ENCODE measurements at places on chromosomes 5 and 9.

- peaks cover 48% of the 10 kb centered on the region for H3K4me1 ChIP-seq
- peak overlapping the region; percentile 42 for H3K27ac ChIP-seq
These were observed 3.4 kb upstream of the MYORG start for GRCh38 chr9:34380034-34380510.

DNA sequence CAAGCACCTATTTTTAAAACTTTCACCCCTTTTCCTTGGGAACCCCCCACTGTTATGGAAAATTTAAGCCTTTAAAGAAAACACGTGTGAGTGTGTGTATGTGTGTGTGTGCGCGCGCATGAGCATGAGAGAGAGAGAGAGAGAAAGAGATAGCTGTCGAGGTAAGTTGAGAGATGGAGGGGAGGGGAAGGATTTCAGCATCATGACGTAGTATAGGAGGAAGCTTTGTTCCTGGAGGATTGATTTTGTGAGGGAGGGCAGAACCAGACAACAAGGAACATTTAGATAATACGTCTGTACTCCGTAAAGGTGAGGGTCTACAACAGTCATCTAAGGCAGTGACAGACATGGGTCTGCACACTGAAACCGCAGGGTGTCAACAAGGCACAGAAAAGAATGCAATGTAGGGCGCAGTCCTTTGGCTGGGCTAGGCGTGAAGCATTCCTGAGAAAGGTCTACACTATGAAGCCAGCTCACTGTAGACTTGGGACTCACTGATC lies 227.7 kb downstream of the SMARCA2 start:
- DNase-seq: no peak
- H3K36me3 ChIP-seq: no peaks in the 10 kb centered on the region

DNA sequence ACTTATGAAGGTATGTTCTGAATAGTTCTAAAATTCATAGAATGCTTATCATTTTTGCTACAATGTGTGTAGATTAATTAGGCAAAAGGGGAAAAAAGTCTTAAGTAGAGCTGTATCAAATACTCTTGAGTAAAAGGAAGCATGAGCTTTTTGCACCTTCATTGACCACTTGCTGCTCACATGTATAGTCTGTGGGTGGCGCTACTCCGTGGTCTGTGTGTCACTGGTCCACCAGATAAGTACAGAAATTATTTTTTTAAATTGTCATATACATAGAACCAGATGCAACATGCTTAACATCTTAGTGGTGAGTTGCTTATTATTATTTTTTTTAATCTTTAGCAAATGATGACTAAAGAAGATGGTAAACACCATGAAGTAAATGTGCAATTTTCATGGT lies 130.2 kb downstream of the MAN2A1 start:
- no peak overlapping the region for H3K4me3 ChIP-seq
- no peak for DNase-seq
- H3K4me1 ChIP-seq: no peaks in the 10 kb centered on the region
- H3K27me3 ChIP-seq: no peaks in the 10 kb centered on the region
- H3K36me3 ChIP-seq: peaks cover 57% of the 10 kb centered on the region

DNA sequence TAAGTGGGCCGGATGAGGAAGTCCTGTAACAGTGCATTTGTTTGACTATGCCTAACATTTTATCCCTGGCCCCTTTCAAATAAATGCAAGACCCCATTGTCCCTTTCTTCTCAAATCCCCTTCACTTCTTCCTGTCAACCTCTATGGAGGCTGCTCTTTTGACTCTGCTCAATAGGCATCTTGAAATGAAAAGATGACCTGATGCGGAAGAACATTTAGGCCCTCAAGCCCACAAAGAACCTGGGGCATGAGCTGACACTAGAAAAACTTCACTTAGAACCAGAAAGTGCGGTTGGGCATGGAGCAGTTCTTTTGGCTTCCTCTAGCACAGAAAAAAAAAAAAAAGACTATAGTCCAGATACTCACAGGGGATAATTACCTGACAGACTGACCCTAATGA lies 1434.7 kb upstream of the WWC1 start:
- no peak overlapping the region for H3K4me3 ChIP-seq
- DNase-seq: no peak
- H3K27me3 ChIP-seq: no peaks in the 10 kb centered on the region
- H3K27ac ChIP-seq: no peak overlapping the region

GRCh38 chr9:85392260-85392659 lies 349.5 kb downstream of the AGTPBP1 start:
- H3K4me3 ChIP-seq: no peak overlapping the region
- H3K36me3 ChIP-seq: no peaks in the 10 kb centered on the region
- no peak for DNase-seq
- H3K4me1 ChIP-seq: no peaks in the 10 kb centered on the region
- peaks cover 5% of the 10 kb centered on the region for H3K27me3 ChIP-seq

GRCh38 chr5:61253547-61253946 lies 78.5 kb upstream of the ZSWIM6 start:
- H3K27me3 ChIP-seq: no peaks in the 10 kb centered on the region
- H3K36me3 ChIP-seq: no peaks in the 10 kb centered on the region
- no peak overlapping the region for H3K27ac ChIP-seq
- DNase-seq: no peak
- no peaks in the 10 kb centered on the region for H3K4me1 ChIP-seq
- H3K4me3 ChIP-seq: no peak overlapping the region

DNA sequence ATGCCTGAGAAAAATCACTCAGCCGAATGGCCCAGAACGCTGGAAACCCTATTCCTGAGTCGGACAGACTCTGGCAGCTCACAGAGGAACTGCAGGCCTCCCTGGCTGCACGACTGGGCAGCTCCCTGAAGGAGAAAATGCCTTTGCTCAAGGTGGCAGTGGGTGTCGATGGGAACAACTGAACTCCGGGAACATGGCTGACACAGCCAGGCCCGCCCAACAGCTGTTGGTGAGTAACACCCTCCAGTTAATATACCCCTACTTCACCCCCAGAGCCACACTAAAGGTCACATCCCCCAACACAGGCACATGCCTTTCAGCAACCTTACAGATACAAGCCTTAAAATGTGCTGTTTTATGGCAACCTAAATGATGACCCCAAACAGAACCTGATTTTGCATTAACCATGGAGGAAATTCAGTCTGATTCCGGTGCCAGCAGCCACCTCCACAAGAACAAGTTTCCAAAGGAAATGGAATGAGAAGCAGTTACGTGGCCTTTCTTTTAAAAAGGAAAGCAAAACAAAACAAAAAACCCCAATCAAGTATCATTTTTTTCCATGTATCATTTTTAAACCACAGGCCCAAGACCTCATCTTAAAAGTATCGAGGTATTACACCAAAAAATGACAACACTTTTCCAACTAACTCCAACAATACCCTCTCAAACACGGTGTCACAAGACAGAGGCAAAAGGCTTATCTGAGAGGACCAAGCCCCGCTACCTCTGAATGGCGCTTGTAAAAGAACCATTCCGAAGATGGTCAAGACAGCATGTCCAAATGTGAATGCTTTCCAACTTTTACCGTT lies 3.1 kb downstream of the KLF9 start:
- H3K27ac ChIP-seq: peak overlapping the region; percentile 82
- H3K36me3 ChIP-seq: no peaks in the 10 kb centered on the region

- H3K27me3 ChIP-seq: no peaks in the 10 kb centered on the region
- H3K27ac ChIP-seq: no peak overlapping the region
- no peak for DNase-seq
- H3K4me1 ChIP-seq: no peaks in the 10 kb centered on the region
- no peaks in the 10 kb centered on the region for H3K36me3 ChIP-seq
These were observed 145.1 kb upstream of the IRX2 start for GRCh38 chr5:2896371-2897275.

GRCh38 chr5:10601246-10602030 lies 37.6 kb downstream of the ANKRD33B start:
- DNase-seq: no peak
- H3K4me3 ChIP-seq: no peak overlapping the region
- no peaks in the 10 kb centered on the region for H3K36me3 ChIP-seq
- H3K4me1 ChIP-seq: peaks cover 10% of the 10 kb centered on the region

DNA sequence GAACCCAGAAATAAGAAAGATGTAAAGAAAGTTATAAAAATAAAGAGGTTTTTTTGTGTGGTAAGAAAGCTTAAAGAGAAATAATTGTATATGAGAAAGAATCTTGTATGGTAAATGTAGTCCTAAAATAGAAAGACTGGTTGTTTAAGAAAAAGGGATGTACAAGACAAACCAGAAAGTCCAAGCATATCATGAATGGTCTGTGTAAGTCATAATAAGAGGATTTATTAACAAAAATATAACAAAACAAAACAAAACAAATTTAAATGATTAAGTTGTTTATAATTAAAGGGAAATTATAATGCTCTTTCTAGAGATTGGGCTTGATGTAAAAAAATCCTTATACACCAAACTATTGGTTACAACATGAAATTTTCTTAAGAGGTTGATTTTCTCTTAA lies 590.4 kb upstream of the PTGER4 start:
- H3K36me3 ChIP-seq: no peaks in the 10 kb centered on the region
- no peaks in the 10 kb centered on the region for H3K4me1 ChIP-seq
- H3K27me3 ChIP-seq: no peaks in the 10 kb centered on the region
- no peak for DNase-seq

GRCh38 chr9:75864266-75864665 lies 26.2 kb upstream of the PCSK5 start:
- DNase-seq: no peak
- H3K4me1 ChIP-seq: no peaks in the 10 kb centered on the region
- H3K27ac ChIP-seq: no peak overlapping the region
- no peaks in the 10 kb centered on the region for H3K36me3 ChIP-seq
- H3K27me3 ChIP-seq: no peaks in the 10 kb centered on the region

DNA sequence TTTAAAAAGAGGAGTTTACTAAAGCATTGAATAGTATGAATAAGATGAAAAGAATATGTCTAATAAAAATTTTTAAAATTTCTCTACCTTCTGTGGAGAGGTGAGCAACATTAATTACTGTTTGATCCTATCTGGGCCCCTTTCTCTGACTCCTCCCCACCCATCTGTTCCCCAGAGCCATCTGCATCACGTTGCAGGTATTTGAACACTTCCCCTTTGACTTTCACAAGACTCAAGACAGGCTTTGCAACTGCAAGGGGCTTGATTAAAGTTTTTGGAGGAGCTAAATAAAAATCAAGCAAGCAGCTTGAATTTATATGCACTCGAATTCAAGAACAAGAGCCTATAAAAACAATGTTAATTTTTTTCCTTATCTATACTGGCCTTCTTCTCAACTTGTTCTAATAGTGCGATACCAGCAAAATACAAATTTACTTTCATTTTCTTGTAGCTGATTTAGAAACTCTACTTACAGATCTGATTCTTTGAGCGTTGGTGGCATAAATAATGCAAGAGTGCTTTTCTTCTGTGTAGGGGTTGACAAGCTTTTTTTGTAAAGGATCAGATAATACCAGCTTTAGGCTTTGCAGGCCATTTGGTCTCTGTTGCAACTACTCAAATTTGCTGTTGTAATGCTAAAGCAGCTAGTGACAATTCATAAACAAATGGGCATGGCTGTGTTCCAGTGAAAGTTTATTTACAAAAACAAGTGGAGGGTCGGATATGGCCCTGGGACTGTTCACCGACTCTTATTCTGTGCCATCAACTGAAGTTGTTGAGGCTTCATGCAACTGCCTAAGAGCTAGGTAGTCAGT lies 21.2 kb downstream of the TXNDC8 start:
- peak overlapping the region; percentile 19 for H3K4me3 ChIP-seq
- H3K4me1 ChIP-seq: no peaks in the 10 kb centered on the region
- no peak overlapping the region for H3K27ac ChIP-seq
- DNase-seq: no peak
- H3K36me3 ChIP-seq: no peaks in the 10 kb centered on the region

DNA sequence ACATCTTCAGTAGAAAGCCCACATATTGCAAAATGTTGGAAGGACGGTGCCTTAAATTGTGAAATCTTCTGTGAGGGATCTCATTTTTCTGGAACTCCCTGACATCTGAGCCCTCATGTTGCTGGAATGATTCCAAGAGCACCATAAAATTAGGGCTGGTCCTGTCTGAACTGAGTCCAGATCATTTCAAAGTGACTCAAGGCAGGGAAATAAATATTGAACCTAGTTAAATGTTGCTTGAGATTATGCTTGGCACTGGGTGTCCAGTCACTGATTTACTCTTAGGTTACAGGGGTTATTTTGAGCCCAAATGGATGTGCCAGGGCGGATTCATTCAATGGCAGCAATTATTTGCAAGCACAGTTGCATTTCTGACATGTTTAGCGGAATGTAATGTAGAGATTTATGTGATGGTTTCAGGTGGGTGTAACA lies 437.0 kb downstream of the PIK3R1 start:
- DNase-seq: no peak
- no peaks in the 10 kb centered on the region for H3K36me3 ChIP-seq
- H3K27me3 ChIP-seq: no peaks in the 10 kb centered on the region
- H3K27ac ChIP-seq: no peak overlapping the region
- no peak overlapping the region for H3K4me3 ChIP-seq

DNA sequence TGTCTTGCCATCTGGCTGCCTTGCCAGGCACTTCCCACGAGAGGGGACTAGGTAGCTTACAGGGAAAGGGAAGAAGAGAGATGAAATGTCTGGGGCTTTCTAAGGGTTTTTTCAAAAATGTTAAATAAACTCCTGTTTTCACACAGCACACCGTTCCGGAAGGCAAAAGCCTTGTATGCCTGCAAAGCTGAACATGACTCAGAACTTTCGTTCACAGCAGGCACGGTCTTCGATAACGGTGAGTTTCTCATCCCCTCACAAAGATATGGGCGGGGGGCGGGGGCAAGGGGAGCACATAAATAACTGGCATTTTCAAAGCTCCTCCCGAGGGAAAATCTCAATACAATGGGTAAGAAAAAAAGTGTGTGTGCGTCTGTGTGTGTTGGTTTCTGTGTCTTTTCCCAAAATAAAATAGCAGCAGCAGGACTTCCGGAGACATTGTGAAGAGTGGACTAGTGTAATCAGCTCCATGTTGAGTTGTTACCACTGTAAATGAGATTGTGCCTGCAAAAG lies 189.6 kb downstream of the NR3C1 start:
- no peak overlapping the region for H3K4me3 ChIP-seq
- peaks cover 5% of the 10 kb centered on the region for H3K4me1 ChIP-seq
- no peak overlapping the region for H3K27ac ChIP-seq
- peaks cover 12% of the 10 kb centered on the region for H3K36me3 ChIP-seq
- H3K27me3 ChIP-seq: no peaks in the 10 kb centered on the region

- no peak overlapping the region for H3K4me3 ChIP-seq
- no peaks in the 10 kb centered on the region for H3K4me1 ChIP-seq
- H3K27me3 ChIP-seq: no peaks in the 10 kb centered on the region
- no peak for DNase-seq
These were observed 228.0 kb downstream of the DCP2 start for GRCh38 chr5:113204525-113205161.

GRCh38 chr9:131277910-131278701 lies 1.8 kb upstream of the FAM78A start:
- H3K36me3 ChIP-seq: peaks cover 22% of the 10 kb centered on the region
- peaks cover 32% of the 10 kb centered on the region for H3K4me1 ChIP-seq
- H3K4me3 ChIP-seq: peak overlapping the region; percentile 99
- H3K27ac ChIP-seq: peak overlapping the region; percentile 73

DNA sequence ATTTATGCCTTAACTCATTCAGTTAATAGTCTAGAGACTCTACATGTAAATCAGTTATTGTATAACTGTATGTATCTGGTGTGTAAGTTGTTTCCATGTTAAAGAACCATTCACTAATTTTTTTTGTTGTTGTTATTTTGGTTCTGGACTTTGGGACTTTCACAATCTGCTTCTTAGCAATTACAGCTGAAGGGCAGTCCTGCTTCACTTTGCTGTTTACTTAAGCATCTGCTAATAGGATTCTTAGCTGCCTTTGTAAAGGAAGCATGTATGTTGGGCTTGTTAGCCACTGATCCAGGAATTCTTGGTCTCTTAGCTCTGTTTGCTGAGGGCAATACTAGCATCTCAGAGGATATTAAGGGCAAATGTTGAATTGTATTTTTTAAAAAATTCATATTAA lies 97.0 kb downstream of the FOCAD start:
- no peak for DNase-seq
- H3K4me3 ChIP-seq: no peak overlapping the region
- H3K4me1 ChIP-seq: no peaks in the 10 kb centered on the region
- no peaks in the 10 kb centered on the region for H3K27me3 ChIP-seq
- no peaks in the 10 kb centered on the region for H3K36me3 ChIP-seq

Measured in CD4-positive, alpha-beta T cell (primary cell).